Naive thymus-derived CD4-positive, alpha-beta T cell (primary cell): ENCODE measurements at places on chromosomes 12 and 14.

- DNase-seq = no peak
Observed at GRCh38 chr12:55612646-55613045, 24.0 kb upstream of the OR10P1 start.

DNA sequence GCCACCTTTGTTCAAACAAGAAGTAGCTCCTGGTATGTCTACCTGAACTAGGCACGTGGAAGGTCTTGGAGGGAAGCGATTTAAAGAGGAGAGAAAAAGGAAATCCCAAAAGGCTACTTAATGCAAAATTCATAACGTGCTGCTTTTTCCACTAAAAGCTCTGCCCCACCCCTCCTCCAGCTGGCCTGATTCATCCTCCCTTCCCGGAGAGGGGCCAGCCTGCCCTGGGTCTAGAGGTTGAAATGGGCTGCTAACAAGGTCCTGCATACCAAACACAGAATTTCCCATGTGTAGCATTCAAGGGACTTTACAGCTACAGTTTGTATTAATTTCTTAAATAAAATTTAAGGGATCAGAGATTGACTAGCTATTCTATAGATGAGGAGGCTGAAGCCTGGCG is 83.2 kb downstream of the KNTC1 start:
- DNase-seq = no peak

- DNase-seq = no peak
Observed at GRCh38 chr14:22232933-22233332, 356.1 kb downstream of the DAD1 start.

GRCh38 chr12:124717318-124717717 is 146.3 kb downstream of the SCARB1 start:
- DNase-seq = no peak

DNA sequence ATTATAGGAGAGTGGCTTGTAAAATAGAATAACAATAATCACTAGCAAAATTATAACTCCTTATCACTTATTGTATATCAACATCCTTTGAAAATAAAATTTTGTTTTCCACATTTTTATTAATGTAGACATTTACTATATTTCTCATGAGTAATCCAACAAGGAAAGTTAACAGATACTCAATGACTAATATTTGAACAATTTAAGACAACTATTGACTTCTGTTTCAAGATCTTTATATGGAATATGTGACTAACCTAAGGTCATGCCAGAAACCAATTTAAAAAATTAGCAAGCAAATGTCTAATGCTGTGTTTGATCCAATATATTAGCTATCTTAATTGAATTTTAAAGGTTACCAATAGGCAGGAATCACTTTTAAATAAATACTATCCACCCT is 638.5 kb upstream of the FLRT2 start:
- DNase-seq = no peak

DNA sequence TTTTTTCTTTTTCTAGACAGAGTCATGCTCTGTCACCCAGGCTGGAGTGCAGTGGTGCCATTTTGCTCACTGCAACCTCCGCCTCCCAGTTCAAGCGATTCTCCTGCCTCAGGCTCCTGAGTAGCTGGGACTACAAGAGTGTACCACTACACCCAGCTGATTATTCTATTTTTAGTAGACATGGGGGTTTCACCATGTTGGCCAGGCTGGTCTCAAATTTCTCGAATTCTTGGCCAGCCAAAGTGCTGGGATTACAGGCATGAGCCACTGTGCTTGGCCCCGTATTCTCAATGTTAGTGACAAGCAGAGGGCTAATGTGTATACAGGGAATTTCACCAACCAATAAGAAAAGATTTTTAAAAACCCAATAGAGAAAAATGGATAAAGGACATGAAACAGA is 8.4 kb downstream of the PLBD2 start:
- no peak for DNase-seq

GRCh38 chr14:89613260-89614008 is 196.4 kb upstream of the FOXN3 start:
- no peak for DNase-seq

- no peak for DNase-seq
Observed at GRCh38 chr12:26633591-26634210, 199.3 kb downstream of the ITPR2 start.

DNA sequence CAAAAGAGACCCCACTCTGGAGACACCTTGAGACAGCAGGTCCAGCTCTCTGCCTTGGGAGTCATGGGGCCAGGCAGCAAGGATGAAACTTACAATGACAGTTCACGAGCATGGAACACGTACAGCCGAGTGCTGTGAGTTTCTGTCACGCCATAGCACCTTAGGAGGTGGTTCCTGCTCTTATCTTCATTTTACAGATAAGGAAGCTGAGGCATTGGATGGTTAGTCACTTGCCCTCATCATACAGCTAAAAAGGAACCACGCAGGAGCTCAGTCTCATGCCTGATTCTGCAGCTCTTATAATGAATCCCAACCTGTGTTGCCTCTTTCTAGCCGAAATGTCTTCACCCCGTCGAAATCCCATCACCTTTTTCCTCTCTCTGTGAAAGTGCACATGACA is 39.9 kb downstream of the C14orf132 start:
- no peak for DNase-seq

DNA sequence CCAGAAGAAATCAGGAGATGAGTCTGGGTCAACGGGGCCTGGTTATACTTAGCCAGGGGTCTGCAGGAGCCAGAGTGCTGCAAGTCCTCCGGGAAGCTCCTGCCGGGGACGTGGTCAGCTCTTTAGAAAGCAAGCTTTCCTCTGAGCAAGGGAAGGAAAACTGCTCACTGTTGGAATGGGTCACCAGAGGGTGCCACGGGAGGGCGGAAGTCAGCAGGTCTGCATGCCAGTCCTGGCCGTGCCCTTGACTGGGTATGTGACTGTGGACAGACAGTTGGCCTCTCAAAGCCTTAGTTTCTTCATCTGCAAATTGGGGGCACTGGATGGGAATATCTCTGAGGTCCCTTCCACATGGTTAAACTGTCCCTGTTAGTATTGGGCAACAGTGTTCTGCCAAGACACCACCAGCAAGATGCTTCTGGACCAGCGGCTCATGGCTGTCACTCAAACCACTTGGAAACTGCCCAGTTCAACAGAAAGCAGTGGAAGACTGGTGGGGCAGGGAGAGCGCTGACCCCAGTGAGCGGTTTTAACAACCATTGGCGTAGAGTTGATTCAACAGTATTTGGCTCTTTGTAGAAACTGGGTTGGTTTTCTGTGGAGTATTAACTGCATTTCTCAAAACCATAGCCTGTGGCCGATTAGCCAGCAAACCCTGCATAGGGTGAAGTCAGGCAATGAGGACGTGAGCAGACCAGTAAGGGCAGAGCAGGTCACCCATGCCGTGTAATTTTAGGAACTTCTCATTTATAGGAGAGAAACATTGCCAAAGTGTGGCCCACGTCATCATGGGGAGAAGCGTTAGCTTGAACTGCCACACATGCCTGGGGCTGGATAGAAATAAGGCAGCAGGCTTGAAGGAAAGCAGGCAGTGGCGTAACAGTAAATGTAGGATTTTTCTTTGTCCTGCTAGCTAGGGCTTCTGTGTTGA is 163.9 kb upstream of the PRMT8 start:
- no peak for DNase-seq

- peak; percentile 58 for DNase-seq
Observed at GRCh38 chr12:6950811-6951540, at the start of gene PTPN6. Gene PTPN6, plus strand, starts transcription at chr12:6951356. Its CDS starts 157 bp downstream, at chr12:6951513.

DNA sequence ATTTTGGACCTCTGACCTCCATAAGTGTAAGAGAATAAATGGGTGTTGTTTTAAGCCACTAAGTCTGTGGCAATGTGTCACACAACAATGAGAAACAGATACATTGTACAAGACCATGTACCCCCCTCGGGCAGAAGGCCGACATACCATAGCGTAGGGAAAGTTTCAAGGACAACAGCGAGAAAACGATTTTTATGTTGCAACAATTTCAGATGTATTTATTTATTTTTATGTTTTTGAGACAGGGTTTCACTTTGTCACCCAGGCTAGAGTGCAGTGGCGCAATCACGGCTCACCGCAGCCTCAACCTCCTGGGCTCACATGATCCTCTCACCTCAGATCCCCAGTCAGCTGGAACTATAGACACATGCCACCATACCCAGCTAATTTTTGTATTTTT is 136.4 kb upstream of the NCOR2 start:
- no peak for DNase-seq

GRCh38 chr14:56895154-56895553 is 84.9 kb upstream of the OTX2 start:
- no peak for DNase-seq

DNA sequence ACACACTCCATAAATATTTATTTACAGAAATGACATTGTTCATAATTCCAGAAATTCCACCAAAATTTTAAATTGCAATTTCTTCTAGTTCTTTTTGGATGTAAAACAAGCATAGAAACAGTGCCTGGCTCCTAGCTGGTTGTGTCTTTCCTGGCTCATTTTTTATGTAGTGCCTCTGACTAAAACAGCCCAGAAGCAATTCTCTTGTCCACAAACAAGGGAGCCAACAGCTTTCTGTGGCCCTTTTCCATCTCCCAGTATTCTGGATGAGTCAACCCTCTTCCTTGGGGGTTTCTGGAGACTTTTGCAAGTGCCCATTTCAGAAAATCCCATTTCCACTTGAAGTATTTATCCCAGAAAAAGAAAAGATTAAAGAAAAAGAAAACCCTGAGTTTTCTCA is 141.4 kb downstream of the PHLDA1 start:
- DNase-seq = no peak

- no peak for DNase-seq
Observed at GRCh38 chr12:86213012-86213411, 43.2 kb downstream of the MGAT4C start.

DNA sequence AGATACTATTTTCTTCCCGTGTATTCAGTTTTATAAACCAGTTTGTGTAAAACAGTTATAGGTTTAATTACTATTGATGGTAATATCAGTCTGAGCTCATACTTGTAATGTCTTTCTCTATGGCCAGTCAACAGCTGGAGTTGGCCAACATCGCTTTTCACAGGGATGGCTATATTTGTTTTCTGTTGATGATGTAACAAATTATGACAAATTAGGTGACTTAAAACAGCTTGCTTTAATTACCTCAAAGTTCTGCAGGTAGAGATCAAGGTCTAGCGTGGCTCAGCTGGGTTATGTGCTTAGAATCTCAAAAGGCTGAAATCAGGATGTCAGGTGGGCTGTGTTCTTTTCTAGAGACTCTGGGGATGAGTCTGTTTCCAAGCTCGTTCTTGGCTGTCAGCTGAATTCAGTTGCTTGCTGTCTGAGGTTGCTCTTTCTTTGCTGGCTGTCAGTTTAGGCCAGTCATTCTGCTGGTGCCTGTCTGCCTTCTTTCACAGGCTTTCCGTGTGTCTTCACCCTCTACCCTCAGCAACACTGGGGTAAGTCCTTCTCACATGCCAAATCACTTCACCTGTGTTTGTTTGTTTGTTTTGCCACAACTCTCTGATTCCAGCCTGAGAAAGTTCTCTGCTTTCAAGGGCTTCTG is 370.2 kb upstream of the E2F7 start:
- no peak for DNase-seq

- no peak for DNase-seq
Observed at GRCh38 chr14:20417250-20418186, 4.2 kb upstream of the TEP1 start.

DNA sequence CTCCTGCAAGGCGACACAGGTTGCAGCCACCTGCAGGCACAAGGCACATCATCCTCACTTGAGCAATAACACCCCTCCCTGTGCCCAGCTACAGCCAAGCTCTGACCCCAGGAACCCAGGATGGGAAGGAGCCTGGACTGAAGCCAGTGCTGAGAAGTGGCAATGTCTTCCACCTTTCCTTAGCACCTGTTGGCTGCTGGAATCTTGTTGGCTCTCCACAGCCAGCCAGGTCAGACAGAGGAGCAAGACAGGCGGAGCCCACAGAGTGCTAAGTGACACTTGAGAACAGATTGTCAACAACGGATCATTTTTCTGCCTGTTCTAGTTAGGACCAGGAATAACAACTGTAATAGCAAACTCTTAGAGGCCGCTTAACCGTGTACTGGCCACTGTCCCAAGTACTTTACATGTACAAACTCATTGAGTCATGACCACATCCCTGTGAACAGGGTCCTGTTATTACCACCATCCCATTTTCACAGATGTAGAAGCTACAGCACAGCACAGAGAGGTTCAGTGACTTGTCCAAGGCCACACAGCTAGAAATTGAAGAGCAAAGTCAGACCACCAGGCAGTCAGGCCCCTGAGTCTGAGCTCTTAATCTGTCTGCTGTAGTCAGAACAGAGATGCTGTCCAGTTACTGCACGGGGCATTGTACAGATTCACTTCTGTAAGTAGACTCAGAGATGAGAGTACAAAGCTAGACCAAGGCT is 45.6 kb downstream of the RNFT2 start:
- no peak for DNase-seq

- DNase-seq = no peak
Observed at GRCh38 chr14:89753828-89754412, 200.6 kb downstream of the EFCAB11 start.

- DNase-seq = peak; percentile 25
Observed at GRCh38 chr12:4855121-4855924, 54.4 kb upstream of the KCNA1 start.
